ENCODE measurements at places on chromosomes 7 and 10.

- no peak for DNase-seq
Measured at GRCh38 chr10:64098994-64099393, 577.8 kb downstream of the REEP3 start.

- DNase-seq = no peak
Measured at GRCh38 chr10:75437693-75438092, 6.3 kb downstream of the LRMDA start.

DNA sequence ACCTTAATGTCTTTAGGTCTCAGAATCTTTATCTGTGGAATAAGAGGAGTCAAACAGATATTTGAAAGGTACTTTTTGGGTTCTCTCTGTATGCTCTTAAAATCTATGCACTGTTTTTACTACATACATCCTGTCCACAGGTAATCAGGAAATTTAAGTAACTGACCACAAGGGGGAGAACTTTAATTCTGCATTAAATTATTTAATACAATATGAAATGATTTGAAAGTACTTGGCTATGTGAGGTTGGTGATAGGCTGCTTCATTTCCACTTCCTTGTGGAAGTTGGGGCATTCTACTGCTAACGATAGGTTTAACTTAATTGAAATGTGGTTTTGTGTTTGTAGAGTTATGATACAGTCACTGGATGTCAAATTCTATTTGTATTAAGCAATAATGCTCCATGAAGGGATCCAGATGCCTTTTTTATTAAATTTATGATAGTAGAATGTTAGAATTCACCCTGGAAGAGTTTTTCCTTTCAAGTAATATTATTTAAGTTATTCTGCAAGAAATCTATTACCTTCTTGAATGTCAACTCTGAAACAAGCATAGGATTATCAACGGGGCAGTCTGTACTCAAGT lies 6.0 kb downstream of the TEX47 start:
- DNase-seq = no peak

- DNase-seq = no peak
Measured at GRCh38 chr7:15648461-15648961, 38.0 kb downstream of the MEOX2 start.

DNA sequence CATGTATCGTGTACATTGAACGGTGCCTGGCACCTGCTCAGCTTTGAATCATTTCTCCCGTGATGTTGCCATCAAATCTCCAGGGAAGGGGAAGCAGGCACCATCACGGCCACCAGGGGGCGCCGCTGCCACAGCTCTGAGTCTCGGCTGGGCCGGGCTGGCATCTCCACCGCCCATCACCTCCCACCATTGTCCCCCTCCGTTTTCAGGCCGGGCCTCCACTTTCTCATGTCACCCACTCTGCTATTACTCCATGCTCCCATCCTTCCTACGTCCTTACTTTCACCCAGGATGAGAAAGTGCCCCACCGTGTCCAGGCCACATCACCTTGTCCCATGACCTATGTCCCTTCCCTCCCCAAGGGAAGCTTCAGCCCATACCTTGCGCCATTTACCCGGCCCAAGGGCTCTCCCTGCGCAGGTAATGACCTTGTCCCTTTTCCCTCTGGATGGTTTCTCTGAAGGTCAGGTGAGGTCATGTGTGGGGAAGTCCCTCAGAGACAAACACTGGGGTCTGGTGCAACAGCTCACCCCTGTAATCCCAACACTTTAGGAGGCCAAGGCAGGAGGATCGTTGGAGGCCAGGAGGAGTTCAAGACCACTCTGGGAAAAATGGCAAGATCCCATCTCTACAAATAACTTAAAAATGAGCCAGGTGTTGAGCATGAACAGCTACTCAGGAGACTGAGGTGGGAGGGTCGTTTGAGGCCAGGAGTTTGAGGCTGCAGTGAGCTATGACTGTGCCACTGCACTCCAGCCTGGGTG lies 31.8 kb upstream of the OCM2 start:
- DNase-seq = peak; percentile 80
